Large intestine (tissue), 12 donors: ENCODE measurements at places on chromosomes 3 and 15.

- peak; percentile 33 for DNase-seq
Measured at GRCh38 chr15:48800811-48801455, 9.9 kb downstream of the CEP152 start.

- no peak for DNase-seq
Measured at GRCh38 chr15:38040615-38041014, 106.2 kb downstream of the TMCO5A start.

GRCh38 chr3:69329892-69330291 lies 56.0 kb downstream of the FRMD4B start:
- no peak for DNase-seq

DNA sequence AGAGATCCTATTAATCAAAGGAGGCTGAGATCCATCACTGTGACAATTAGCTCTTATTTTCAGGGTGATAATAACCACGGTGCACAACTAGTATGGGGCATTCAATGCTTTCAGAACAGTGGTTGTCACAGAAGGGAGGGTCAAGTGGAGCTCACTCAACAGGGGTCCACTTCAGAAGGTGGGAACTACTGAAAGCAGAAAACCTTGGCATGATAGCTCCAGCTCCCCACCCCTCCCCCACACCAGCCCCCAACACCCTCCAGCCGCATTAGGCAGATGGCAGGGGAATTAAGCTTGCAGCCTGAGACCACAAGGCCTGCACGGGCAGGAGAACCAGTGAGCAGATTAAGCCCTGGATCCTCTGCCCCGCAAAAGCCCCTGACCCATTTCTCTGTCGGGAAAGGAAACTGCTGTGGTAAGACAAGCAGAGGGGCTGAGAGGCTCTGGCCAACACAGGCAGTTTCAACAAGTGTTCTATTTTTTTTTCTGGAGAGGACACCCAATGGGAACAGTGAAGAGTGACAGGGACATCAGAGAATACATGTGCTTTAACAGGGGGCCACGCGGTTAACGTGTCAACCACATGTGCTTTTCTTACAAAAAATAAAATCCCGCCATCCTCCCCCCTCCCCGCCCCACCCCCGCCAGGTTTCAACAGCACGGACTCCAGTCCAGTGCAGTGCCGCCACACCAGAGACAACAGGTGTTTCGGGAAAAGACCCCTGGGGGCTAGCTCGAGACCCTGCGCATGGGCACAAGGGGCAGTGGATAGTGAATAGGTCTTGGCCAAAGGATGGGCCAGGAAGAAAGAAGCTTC lies 997 bp downstream of the FYCO1 start:
- peak; percentile 38 for DNase-seq

GRCh38 chr15:42716125-42716524 lies 20.8 kb downstream of the CDAN1 start:
- no peak for DNase-seq
